Fibroblast of pulmonary artery (primary cell): ENCODE measurements at places on chromosomes 4 and X.

GRCh38 chrX:29687687-29688086, 527.7 kb upstream of the MAGEB2 start:
- DNase-seq: peak; percentile 61

DNA sequence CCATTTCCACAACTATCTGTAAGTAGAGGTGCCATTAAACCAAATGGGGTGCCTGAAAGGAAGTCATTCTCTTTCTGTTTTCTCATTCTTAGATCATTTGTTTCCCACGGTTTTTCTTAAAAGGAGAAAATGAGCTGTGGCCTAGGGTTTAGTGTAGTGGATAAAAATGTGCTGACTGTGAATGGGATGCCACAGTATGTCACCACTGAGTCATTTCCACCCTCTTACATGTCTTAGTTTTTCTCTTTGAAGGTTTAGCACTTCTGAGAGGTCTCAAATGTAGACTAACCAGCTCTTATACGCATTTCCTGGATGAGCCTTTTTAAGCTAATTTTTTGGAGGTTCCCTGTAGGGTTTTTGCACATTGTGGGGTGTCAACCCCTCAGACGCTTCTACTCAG, 244.5 kb upstream of the SPANXN1 start:
- no peak for DNase-seq

GRCh38 chr4:131093303-131093702, 1997.4 kb downstream of the C4orf33 start:
- no peak for DNase-seq

DNA sequence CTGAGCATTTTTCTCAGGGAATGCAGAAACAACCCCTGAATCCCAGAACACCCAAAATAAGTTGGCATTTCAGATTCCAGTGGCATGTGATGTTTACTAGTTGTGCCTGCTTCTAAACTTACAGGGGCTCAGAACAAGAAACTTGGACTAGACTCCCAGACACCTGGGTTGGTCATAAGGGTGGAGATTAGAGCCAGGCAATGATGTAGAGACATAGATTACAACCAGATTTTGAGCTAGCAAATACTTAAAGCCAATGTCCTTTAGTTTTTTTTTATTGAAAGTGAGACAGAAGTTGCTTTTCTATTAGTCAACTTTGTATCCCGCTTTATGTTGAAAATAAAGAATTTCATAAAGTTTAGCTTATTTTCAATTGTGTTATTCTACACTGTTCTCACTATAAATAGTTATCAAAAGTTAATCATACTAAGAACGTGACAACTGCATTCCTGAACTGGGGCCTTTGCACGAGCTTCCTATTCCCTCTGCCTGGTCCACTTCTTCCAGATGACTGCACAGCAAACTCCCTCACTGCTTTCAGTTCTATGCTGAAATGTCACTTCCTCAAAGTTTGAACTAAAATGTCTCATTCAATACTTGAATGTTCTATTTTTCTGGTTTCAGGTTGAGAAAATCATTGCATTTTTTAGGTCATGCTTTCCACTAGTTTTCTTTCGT, 224.7 kb upstream of the PPP1R2C start:
- DNase-seq: no peak

GRCh38 chrX:115897956-115898355, 272.6 kb upstream of the AGTR2 start:
- no peak for DNase-seq

DNA sequence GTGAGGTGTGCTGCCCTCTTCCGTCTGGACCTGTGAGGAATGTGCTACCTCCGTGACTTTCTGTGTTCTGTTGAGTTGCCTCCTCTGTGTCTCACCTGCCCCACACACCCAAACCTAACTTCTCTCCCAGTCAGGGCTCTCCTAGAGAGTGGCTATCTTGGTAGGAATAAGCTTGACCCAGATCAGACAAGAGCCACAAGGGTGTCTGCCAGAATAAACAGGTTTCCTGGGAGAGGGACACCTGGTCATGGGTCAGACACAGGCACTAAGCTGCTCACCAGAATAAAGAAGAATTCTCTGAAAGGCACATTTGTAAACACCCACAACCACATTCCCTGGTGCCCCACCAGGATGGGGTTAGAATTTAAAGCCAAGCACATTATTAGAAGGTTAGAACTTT, 11.1 kb downstream of the ZNF182 start:
- DNase-seq: no peak

GRCh38 chr4:70619288-70619687, 9.3 kb upstream of the ENAM start:
- DNase-seq: no peak

DNA sequence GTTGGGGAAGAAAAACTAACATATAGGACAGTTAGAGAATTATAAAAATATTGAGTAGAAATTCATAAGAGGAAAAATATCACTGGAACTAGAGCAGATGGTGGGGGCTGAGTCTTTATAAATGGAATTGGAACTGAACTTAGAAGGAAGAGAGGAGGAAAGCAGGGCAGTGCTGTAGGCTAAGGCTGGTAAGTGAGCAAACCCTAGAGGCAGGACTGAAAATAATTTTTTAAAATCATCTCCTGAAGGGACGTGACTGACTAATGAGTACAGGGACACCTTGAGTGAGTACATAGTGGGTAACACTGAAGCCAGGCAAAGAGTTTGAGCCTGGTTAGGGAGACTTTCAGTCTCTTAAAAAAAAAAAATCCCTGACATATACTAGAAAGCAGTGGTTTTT, 63.3 kb downstream of the GALNT7 start:
- peak; percentile 46 for DNase-seq
